ENCODE measurements at places on chromosomes 5 and 9. TPM values are rescaled to one million over a fixed set of nuclear protein-coding genes. Genes with fewer than 3 reads are reported as not detected.

GRCh38 chr9:137020771-137021567 is 7.1 kb downstream of the ABCA2 start:
- DNase-seq: no peak

DNA sequence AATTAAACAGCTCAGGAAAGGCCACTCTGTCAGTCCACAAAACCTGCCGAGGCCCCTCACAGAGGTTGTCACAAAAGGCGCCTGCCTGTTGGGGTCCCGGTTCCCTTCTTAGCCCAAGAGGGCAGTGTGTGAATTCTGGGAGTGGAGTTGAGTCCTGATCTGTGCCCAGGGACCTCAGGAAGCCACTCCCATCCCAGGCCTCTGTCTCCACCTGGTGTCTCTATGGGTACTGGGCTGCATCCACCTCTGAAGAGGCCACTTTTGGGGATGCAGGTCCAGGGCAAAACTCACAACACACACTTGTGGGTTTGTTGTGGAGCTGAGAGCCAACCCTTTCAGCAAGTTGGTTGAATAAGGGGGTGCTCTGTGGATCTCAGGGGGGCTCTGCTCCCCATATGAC is 74.3 kb upstream of the STXBP1 start:
- no peak for DNase-seq

GRCh38 chr9:20980832-20981455 is 50.5 kb downstream of the HACD4 start:
- no peak for DNase-seq

GRCh38 chr5:61641748-61642565 is 309.9 kb downstream of the ZSWIM6 start:
- DNase-seq: no peak

- no peak for DNase-seq
These were observed 308.2 kb upstream of the PRR16 start for GRCh38 chr5:120155873-120156272.

- no peak for DNase-seq
These were observed 1.7 kb upstream of the TMCO6 start for GRCh38 chr5:140637371-140638100.

DNA sequence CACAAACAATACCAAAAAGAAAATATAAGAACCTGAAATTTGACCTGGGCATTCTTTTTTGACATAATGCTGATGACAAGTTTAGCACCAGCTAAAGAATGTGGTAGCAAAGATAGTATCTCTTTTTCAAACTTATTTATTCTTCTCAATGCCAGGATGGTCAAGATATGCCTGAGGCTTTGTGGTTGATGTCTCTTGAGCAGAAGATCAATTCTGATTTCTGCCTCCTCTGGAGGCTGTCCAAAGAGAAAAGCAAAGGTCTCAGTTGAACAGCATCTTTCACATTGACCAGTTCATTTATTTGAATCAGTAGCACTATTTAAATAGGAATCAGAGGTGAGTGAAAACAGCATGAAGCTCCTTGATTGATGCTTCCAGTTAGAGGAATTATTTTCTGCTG is 588.2 kb downstream of the HTR1A start:
- no peak for DNase-seq

Gene PRLR
- 9.7 TPM for total RNA-seq

Gene ALDH1A1
- total RNA-seq: 67.9 TPM

Gene ABO
- 1.4 TPM for total RNA-seq

Gene CCNO
- total RNA-seq: 1.6 TPM

Gene ADAMTS2
- 80.9 TPM for total RNA-seq

Gene ARSB
- 27.0 TPM for total RNA-seq

All from urinary bladder (tissue), 4 donors.